Iris pigment epithelial cell (primary cell): ENCODE measurements at places on chromosomes 1 and 21.

- peak; percentile 16 for DNase-seq
These were observed at the start of gene C2CD4D for GRCh38 chr1:151839457-151840403. Gene C2CD4D (minus strand): TSS chr1:151839820. CDS start chr1:151838989, 831 bp downstream.

- DNase-seq, result peak; percentile 33
These were observed 19.2 kb upstream of the PTTG1IP start for GRCh38 chr21:44892536-44893277.

DNA sequence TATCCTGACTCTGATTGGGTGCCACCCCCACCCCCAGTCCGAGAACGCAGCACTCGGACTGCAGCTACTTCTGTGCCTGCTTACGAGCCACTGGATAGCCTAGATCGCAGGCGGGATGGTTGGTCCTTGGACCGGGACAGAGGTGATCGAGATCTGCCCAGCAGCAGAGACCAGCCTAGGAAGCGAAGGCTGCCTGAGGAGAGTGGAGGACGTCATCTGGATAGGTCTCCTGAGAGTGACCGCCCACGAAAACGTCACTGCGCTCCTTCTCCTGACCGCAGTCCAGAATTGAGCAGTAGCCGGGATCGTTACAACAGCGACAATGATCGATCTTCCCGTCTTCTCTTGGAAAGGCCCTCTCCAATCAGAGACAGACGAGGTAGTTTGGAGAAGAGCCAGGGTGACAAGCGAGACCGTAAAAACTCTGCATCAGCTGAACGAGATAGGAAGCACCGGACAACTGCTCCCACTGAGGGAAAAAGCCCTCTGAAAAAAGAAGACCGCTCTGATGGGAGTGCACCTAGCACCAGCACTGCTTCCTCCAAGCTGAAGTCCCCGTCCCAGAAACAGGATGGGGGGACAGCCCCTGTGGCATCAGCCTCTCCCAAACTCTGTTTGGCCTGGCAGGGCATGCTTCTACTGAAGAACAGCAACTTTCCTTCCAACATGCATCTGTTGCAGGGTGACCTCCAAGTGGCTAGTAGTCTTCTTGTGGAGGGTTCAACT, 2.1 kb downstream of the RBM15 start:
- no peak for DNase-seq

GRCh38 chr1:59354709-59355337, 57.9 kb downstream of the FGGY start:
- no peak for DNase-seq

GRCh38 chr1:228214921-228215662, 7.2 kb downstream of the OBSCN start:
- DNase-seq, result no peak

DNA sequence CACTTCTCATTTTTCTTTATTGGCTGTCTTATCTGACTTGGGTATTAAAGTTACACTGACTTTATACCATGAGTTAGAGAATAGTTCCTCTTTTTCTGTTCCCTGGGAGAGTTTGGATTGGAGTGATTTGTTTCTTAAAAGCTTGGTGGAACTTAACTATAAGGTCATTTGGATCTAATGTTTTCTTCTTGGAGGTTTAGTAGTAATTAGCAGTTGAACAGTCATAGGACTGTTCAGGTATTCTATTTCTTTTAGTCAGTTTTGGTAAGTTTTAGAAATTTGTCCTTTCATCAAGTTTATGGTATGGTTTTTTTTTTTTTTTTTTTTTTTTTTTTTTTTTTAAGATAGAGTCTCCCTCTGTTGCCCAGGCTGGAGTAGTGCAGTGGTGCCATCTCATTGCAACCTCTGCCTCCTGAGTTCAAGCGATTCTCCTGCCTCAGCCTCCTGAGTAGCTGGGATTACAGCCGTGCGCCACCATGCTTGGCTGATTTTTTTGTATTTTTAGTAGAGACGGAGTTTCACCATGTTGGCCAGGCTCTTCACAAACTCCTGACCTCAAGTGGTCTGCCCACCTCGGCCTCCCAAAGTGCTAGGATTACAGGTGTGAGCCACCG, 6.3 kb downstream of the TTC3 start:
- DNase-seq, result no peak

DNA sequence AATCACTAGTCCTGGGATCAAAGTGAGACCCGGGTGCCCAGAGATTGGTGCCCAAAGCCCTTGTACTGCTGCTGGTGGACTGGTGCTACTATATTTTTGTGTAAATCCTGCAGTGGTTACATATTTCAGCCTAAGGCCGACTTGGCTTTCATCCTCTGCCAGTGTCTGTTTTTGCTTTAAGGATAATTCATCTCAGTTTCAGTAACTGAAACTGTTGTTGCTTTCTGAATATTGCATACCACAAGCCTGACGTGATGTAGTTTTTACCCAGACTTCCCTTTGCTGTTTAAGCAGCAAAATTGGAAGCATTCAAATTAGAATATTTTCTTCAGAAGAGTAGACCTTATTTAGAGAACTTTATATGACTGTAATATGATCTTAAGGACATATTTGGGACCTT, 341.8 kb downstream of the RYR2 start:
- DNase-seq, result peak; percentile 55

GRCh38 chr1:92752719-92753118, 32.2 kb downstream of the EVI5 start:
- peak; percentile 71 for DNase-seq

DNA sequence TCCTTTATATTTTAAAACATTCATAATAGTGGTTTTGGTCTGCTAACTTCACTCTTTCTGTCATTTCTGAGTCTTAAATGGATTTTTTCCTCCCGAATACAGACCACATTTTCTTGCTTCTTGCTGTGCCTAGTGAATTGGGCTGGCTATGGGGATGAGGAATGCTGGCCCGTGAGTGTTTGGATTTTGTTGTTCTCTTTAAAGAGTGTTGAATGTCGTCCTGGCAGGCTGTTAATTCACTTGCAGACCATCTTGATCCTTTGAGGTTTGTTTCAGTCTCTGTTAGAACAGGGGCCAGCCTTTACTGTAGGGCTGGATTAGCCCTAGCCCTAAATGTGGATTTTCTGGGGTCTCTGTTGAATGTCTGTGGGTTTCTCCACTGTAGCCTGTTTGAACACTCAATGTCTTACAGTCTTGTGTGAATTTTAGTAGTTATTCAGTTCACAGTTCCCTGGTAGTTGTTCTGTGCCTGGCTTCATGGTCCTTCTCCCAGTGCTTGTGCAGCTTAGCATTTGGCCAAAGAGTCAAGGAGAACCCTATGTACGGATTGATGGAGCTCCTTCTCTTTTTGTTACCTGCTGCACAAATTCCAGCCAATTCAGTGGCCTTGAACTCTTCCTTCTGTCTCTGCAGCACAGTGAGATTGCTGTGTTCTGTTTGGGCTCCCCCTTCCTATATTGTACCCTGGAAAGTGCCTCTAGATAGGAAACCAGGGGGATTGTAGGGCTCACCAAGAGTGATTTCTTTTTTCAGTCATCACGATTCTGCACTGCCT, 95.7 kb downstream of the DYRK1A start:
- no peak for DNase-seq

DNA sequence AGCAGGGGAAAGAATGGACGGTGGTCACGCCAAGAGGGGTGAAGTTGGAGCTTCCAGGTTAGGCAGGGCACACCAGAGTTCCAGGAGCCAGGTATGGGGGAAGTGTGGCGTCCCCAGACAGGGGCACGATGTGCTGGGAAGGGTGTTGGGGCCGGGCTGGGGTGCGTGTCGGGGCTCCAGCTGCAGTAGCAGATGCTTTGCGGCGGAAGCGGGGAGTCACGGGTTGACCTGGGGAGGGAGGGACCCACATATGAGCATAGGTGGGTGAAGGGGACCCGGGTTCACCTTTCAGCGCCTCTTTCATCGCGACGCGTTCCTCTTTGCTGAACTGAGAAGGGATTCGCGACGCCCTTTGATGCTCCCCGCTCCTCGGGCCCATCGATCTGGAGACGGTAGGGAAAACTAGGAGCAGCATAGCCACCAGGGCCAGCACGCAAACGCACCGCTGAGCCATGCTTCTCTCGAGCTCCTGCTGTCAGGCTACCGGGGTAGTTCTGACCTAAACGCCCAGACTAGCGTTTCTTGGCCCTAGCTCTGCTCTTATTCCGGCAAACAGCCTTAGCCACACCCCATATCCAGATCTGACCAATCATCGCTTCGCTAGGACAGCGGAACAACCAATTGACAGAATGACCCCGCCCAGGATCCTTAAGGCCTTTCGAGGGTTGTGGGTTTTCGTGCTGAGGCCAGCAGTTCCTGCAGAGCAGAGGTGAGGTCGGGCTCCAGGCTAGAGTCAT, at the start of gene PM20D1:
PM20D1 (minus strand) TSS at position 514 of the 737 bp plus-strand sequence; CDS start at position 454, 60 bp downstream.
- DNase-seq, result peak; percentile 70

GRCh38 chr21:14943616-14944015, 121.2 kb downstream of the NRIP1 start:
- peak; percentile 69 for DNase-seq

- no peak for DNase-seq
These were observed 178.8 kb upstream of the NFIA start for GRCh38 chr1:60903591-60903990.

DNA sequence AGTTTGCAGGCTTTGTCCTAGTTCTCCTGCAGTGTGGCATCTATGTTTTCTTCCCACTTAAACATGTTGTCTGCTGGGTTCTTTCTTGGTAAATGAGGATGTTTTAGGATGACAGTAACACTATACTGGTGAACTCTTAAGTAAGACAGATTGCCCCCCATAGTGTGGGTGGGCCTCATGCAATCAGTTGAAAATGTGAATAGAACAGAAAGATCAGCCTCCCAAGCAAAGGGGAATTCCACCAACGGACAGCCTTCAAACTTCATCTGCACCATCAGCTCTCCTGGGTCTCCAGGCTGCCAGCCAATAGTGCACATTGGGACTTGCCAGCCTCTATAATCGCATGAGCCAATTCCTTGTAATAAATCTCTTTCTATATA, 10.7 kb upstream of the TARBP1 start:
- DNase-seq, result no peak

DNA sequence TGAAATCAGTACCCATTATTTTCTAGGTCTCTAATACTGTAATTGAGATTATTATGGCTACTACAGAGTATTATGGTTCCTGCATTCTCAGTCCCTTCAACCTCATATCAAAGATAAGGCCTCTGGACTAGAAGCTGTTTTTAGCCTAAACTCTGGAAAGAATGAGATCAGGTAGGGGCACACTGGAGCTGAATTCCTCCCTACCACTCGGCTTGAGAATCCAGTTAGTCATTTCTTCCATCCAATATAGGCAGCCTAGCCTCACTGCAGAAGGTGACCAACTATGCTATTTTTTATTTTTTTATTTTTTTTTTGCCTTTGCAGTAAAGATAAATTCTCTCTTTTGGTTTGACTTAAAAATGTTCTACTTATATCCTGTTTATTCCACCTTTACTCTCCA, 8.0 kb upstream of the HAX1 start:
- no peak for DNase-seq

GRCh38 chr1:180271272-180272255, 41.5 kb downstream of the LHX4 start:
- peak; percentile 71 for DNase-seq

- DNase-seq, result peak; percentile 74
These were observed 26.6 kb downstream of the TTC39A start for GRCh38 chr1:51303751-51304251.

DNA sequence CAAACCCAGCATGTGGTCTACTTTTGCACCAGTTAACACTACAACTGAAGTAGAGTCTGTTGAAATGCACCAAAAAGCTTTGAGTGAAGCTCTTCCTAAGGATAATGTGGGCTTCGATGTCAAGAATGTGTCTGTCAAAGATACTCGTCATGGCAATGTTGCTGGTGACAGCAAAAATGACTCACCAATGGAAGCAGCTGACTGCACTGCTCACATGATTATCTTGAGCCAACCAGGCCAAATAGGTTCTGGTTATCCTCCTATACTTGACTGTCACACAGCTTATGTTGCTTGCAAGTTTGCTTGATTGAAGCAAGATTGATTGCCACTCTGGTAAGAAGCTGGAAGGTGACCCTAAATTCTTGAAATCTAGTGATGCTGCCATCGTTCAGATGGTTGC, 85.2 kb downstream of the DENND1B start:
- DNase-seq, result no peak

DNA sequence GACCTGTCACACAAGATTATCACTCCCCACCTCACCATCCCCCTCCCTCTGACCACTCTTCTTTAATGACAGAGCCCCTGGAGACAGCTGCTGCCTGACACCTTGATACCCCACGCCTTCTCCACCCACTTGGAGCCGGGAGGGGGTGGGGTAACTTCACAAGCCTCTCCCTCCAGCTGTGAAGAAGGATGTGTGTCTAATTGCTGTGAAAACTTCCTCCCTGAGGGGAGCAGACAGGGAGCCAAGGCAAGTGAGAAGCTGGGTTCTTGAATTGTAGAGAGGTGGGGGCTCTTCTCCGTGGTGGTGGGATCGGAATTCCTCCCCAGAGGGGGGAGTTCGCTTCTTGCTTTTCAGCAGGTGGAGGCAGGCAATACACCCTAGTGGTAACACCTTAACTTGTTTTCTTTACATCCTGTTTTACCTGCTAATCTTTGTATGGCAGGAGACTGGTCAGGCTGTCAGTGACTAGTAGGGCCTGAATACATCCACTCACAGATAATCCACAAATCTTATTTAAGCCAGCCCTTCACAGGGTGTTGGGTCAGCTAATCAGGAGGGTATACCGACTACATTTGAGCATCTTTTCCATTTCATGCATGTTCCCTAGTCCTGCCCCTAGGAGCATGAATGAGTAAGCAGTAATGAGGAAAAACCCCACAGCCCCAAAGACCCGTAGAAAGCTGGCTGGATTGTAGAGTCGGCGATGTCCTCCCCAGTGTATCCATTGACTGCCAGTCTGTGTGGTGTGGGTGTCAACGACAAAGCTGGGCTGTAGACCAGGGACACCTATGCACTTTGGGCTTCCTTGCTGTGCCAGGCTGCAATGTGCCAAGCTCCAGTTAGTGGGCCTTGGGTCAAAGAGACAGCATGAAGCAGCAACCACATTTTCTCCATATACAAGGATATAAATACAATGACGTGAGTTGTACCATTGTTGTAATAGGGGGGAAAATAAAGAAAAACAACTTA, 57.3 kb downstream of the NFASC start:
- no peak for DNase-seq

- no peak for DNase-seq
These were observed 97.8 kb upstream of the CAMK1G start for GRCh38 chr1:209485751-209486150.

DNA sequence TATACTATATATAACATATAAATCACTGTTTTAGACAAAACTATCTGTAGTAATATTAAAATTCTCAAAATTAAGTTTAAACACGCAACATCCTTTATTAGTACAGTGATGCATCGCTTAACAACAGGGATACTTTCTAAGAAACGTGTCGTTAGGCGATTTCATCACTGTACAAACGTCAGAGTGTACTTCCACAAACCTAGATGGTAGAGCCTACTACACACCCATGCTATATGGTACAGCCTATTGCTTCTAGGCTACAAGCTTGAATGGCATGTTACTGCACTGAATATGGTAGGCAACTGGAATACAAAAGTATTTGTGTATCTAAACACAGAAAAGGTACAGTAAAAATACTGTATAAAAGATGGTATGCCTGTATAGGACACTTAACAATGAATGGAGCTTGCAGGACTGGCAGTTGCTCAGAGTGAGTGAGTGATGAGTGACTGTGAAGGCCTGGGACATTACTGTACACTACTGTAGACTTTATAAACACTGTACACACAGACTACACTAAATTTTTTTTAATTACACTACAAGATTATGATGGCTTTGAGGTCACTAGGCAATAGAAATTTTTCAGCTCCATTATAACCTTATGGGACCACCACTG, 10.5 kb downstream of the FOXJ3 start:
- no peak for DNase-seq
